Stimulated activated CD8-positive, alpha-beta memory T cell treated with anti-CD3 and anti-CD28 coated beads, Interleukin-2, amount 100 ng/mL, for 1 hour (primary cell): ENCODE measurements at places on chromosomes 2 and 18.

GRCh38 chr2:9518780-9519179 lies 36.9 kb downstream of the ADAM17 start:
- DNase-seq = no peak

GRCh38 chr2:100821255-100821910 lies 1.4 kb downstream of the NPAS2 start:
- no peak for DNase-seq

DNA sequence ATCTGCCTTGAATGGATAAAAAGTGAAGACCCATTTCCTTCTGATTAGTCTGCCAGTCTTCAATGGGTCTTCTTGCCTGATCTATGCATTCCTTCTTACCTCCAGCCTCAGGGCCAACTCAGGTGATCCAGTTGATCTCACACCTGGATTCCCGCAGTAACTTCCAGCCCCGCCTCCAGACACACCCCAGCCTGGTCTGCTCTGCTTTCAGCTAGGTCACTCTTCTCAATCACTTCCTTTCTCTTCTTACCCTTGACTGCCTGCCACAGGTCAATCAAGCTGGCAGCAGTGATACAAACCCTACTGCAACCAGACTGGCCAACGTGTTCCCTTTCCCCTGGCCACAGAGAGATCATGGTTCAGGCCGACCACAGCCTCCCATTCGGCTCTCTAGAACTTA lies 263.6 kb downstream of the ZNF516 start:
- no peak for DNase-seq

DNA sequence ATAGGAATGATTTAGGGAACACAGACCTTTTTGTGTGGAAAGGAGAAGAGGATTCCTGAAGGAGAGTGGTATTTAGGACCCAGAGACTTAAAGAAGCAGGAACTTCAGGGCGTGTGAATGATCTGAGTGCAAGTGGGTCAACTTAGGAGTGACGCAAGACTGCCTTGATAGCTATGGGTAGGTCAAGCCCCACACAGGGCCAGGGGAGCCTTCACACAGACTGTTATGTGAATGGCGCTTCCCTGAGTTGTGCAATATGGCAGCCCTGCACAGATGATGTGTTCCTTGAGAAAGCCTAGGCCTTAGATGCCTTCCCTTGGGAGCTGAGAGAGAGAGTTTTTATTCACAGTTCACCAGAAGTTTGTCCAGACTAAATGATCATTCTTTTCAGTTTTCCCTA lies 47.1 kb upstream of the IGFBP5 start:
- DNase-seq = no peak

DNA sequence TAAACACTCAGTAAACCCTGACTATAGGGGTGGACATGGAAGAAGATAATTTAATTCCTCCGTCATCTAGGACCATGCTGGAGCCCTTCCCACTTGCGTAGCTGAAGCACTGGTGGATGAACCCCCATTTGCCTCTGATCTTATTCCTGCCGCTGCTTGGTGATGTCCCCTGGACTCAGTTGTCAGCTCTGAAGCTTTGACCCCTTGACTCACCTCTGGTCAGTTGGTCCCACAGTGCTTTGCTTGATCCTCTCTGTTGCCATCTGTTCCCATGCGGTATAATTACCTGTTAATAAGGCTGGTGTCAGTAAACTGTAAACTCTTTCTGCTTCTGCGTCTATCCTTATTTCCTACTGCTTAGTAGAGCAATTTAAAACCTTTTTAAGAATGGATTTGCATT lies 126.9 kb downstream of the SPTBN1 start:
- DNase-seq = no peak

- DNase-seq = no peak
Measured at GRCh38 chr2:228597032-228597431, 415.5 kb upstream of the SPHKAP start.

GRCh38 chr18:79504034-79504433 lies 108.3 kb downstream of the NFATC1 start:
- DNase-seq = no peak

GRCh38 chr2:125543968-125544514 lies 1111.9 kb upstream of the GYPC start:
- DNase-seq = no peak

DNA sequence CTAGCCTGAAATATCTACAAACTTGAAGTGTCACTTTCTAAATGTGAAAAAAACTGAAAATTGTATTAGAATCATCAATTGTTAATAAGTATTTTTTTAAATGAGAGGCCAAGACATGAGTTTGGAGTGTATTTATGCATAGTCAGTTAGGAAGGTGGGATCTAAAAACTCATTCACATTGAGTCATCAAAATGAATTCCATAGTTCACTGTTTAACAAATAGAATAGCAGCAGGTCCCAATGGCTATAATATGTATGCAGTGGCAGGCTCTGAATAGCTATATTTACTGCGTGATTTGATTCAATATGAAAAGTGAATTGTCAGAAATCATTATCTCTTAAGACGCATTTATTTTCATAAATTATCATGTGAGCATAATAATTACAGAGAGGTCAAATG lies 256.1 kb downstream of the ZNF385B start:
- no peak for DNase-seq

GRCh38 chr2:105239924-105240323 lies 1.6 kb upstream of the GPR45 start:
- DNase-seq = no peak

GRCh38 chr2:239401881-239402233 lies 1.0 kb upstream of the HDAC4 start:
- no peak for DNase-seq

- DNase-seq = no peak
Measured at GRCh38 chr2:159773886-159774285, 24.1 kb downstream of the CD302 start.

GRCh38 chr2:152054593-152054992 lies 44.3 kb downstream of the CACNB4 start:
- no peak for DNase-seq

DNA sequence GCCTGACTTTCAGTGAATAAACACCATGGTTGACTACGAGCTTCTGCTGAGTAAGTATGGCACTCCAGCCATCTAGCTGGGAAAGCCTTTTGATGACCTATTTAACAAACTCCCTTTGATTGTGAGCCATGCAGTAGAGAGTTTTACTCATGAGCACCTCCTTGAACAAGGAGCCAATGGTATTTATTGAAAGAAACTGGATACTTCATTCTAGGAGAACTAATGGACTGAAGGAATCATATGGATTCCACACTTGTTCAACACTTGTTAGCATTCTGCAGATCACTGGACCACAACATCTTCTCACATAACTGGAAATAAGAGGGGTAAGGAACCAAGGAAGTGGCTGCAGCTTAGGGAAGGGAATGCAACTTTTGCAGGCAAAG lies 320.9 kb upstream of the ETAA1 start:
- no peak for DNase-seq

DNA sequence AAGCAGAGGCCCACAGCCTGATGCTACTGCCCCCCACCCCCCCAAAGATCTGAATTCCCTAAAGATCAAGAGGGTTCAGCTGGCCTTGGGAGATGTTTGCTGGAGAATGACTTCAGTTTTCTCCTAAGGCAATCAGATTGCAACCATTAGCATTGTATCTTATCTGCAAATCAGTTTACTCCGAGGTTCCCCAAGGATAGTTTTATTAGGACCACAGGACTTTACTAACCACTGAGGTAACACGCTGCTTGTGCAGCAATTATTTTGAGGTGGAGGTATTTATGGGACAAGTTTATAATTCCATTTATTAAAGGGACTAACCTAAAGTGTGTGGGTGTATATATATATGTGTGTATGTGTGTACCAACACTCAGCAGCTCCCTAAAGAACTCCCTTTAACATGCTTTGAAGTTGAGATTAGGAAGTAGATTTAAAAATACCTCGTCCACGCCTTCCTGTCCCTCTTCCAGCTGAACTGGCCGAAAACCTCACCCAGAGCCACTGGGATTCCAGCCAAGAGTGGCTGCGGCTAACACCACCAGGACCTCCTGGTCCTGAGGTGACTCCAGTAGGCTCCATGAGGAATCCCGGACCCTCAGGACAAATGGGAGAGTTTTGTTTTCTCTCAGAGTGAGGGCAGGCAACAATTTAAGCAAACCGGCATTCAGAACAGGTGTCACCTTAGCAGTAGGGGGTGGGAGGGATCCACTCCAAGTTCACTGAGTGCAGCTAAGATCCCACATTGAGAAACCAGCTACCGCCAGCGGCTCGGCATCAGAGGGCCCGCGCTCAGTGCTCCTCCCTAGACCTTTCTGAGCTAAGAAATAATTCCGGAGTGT lies 3.0 kb upstream of the DLX1 start:
- DNase-seq = no peak

DNA sequence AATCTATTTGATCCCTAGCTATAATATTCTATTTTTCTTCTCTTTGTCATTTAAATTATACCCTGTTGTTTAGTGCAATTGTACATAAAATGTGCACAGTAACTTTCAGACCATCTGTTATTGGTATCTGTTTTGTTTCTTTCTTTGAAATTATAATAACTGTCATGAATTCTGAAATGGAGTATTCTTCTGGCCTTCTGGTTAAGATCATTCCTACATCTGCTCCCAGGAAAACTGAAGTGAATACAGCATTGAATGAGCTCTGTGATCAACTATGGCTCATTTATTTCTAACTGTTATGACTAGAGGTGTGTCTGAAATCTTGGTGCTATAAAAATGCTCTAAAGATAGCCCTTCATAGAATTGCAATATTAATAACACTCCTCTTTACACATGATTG lies 788.4 kb upstream of the TMEFF2 start:
- no peak for DNase-seq

- DNase-seq = no peak
Measured at GRCh38 chr2:204947405-204947804, 402.1 kb downstream of the PARD3B start.

GRCh38 chr18:48124857-48125626 lies 194.6 kb upstream of the SMAD2 start:
- no peak for DNase-seq

- DNase-seq = no peak
Measured at GRCh38 chr2:8646731-8647461, 35.0 kb upstream of the ID2 start.

- no peak for DNase-seq
Measured at GRCh38 chr2:20496942-20497341, 50.1 kb downstream of the RHOB start.

- no peak for DNase-seq
Measured at GRCh38 chr2:127609818-127610217, 36.1 kb upstream of the GPR17 start.

GRCh38 chr2:24881623-24882022 lies 38.4 kb downstream of the ADCY3 start:
- DNase-seq = no peak

DNA sequence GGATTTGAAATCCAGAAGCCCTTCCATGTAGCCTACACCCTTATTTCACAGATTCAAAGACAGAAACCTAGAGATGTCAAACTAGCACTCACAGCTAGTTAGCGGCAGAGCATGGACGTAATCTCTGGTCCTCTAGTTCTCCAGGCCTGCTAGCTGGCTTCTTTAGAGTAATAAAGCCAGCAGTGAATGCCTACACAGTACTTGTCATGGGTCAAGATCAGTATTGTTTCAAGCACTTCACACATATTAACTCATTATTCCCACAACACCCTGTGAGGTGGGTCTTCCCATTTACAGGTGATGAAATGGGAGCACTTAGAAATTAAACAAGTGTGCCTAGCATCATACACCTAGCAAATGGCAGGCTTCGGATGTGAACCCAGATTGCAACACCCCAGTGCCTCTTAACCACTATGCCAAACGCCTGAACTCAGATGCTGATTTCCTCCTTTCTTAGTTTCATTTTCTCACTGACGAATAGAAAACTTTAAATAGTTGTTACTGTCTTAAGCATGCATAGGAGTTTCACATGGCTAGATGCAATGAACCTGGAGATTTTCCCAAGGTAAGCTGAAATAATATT lies 14.5 kb upstream of the ZBTB14 start:
- no peak for DNase-seq

DNA sequence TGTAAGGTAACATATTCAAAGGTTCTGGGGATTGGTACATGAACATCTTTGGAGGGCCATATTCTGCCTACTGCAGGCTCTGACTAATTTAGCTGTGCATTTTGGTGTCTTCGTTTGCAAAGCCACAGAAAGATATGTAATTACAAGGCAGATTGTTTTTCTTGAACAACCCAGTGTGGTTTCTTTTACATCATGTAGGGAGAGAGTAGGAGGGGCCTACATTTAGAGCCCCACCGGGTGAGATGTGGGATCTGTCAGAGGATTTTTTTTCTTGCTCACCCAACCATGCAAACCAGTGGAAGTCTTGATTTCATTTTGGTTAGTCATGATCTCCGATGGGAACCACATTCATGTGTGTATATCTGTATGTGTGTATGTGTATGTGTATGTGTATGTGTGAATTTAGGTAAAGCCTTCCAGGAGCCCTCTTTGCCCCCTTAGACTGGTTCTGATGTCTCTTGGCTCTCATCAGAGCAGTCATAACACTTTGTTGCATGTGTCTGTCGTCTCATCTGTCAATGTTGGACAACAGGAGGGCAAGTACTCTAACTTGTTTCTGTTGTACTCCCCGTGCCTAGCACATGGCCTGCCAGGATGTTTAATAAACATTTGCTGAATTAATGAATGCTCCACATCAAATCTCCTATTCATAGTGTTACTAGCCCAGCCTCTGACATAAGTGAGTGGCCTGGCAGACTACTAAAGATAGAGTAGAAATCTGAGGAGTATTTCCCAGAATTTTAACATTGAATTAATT lies 239.9 kb downstream of the MTX2 start:
- no peak for DNase-seq

DNA sequence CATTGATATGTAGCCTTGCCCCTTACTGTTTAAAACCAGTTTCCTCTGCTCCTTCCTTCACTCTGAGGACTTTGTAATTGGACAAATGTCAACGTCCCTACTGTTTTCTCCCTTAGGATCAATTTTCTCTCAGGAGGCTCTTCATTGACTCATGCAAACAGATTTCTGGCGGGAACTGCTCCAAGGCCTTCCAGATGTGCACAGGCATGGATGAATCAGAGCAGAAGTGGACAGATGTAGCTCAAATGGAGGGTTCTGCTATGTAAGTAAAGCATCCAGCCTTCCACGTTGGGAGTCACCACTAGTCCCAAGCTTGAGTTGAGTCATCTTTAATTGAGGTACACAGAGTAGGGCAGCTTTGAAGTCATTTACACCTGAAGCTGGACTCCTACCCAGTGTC lies 34.1 kb upstream of the ZDBF2 start:
- DNase-seq = no peak

DNA sequence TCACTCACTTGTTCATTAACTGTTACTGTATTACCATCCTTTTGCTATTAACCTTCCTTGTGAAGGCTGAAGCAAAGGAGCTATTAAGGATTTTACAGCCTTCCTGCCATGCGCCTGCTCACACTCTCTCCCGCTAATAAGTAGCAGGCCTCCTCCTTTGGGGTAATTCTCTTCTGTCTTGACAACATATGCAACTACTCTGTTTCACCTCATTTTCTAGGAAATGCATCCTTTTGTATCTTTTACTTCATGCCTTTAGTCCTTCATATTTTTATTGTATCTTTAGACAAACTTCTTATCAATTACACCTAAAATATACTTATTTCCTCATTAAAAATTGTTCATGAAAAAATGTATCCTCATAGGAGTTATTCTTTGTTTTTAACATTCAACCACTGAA lies 434.9 kb upstream of the LYPD1 start:
- no peak for DNase-seq
